Lung (tissue), 17 donors: ENCODE measurements at places on chromosomes 4 and X. TPM values are rescaled to one million over a fixed set of nuclear protein-coding genes. Genes with fewer than 3 reads are reported as not detected.
A peak's percentile ranks its signal among the peaks of the same experiment; 100 is the strongest.

GAGE12F gene
- not detected for total RNA-seq

NR3C2 gene
- total RNA-seq = 43.9 TPM

NCAPG gene
- 0.77 TPM for total RNA-seq

CRMP1 gene
- total RNA-seq = 24.4 TPM

DNA sequence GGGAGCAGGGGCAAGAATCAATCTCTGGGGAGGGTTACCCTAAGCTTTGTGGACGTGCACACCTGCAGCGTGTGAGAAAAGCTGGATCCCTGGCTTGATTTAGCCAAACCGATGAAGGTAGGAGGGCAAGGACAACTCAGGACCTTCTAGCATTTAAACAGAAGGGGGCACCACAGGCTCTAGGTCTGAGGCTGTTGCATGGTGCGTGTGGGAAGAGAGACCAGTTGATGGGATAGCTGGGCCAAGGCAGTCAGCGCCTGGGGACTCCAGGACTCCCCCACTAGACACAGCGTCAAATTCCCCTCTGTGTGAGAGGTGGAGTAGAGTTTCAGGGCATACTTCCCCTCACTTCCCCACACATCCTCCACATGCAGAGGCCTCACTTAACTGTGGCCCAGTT is 4.3 kb downstream of the GABRQ start:
- no peak for DNase-seq

GRCh38 chrX:45850775-45851433 is 650.2 kb upstream of the DIPK2B start:
- peak; percentile 37 for DNase-seq

GRCh38 chr4:7701866-7702649 is 237.6 kb downstream of the AFAP1 start:
- no peak for DNase-seq

DNA sequence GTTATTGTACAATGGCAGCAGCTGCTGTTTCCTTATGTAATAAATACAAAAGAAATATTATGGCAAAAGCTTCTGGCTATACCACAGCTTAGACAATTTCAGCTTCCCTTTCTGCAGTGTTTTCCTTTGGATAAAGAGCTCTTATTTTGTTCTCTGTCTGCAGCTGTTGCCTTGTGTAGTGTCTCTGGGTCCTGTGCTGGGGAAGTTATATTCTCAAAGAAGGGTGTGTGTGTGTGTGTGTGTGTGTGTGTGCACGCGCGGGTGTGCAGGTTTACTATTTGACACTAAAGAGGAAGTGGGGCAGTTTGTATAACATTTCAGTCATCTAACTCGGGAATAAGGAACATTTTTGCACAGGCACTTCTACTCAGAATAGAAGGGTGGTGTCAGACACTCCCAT is 83.6 kb downstream of the REPS2 start:
- DNase-seq = no peak
